A549 treated with ZK216348 at 1 μM for 4 hours (cell line): ENCODE measurements at places on chromosomes 3 and 15. TPM values are rescaled to one million over a fixed set of nuclear protein-coding genes. Genes with fewer than 3 reads are reported as not detected.

Gene CDHR4
- total RNA-seq = 0.13 to 0.35 TPM (median 0.23 TPM) in 5 replicates

Gene HAUS2
- 17.2 to 24.3 TPM (median 19.3 TPM) in 5 replicates for total RNA-seq

Gene TSC22D2
- total RNA-seq = 12.5 to 20.0 TPM (median 14.3 TPM) in 5 replicates

Gene ARPIN
- 8.9 to 13.5 TPM (median 11.4 TPM) in 5 replicates for total RNA-seq

Gene TLR9
- total RNA-seq = 0.18 TPM in 1 of 5 replicates, not detected in the others

Gene TMEM108
- total RNA-seq = not detected in 5 replicates

Gene HCLS1
- total RNA-seq = 0.11 to 0.19 TPM (median 0.18 TPM) in 3 of 5 replicates, not detected in the others

Gene PLSCR2
- not detected in 5 replicates for total RNA-seq

Gene ALPK3
- 0.12 to 0.31 TPM (median 0.18 TPM) in 4 of 5 replicates, not detected in the other for total RNA-seq

Gene TRPM1
- total RNA-seq = not detected in 5 replicates

Gene DNAJB8
- not detected in 5 replicates for total RNA-seq

Gene COL6A5
- not detected in 5 replicates for total RNA-seq

Gene SAXO2
- total RNA-seq = 1.5 to 5.0 TPM (median 1.7 TPM) in 5 replicates
